ENCODE measurements at places on chromosomes 16 and 17.

DNA sequence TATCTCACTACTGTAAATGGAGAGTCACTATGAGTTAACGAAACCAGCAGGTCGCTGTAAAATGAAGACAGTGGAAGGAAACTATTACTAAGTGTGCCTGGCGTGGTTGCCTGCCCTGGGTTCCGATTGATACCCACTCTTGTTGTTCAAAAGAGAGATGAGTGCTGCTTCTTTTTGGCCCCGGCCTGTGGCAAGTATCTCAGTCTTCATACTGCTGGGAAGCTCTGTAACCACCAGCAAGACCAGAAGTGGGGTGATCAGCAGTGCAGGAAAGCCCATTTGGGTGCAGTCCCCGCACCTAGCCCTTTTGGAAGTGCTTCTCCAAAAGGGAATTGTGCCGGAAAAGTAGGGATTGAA lies 104.5 kb downstream of the SNX29 start:
- no peak for DNase-seq

DNA sequence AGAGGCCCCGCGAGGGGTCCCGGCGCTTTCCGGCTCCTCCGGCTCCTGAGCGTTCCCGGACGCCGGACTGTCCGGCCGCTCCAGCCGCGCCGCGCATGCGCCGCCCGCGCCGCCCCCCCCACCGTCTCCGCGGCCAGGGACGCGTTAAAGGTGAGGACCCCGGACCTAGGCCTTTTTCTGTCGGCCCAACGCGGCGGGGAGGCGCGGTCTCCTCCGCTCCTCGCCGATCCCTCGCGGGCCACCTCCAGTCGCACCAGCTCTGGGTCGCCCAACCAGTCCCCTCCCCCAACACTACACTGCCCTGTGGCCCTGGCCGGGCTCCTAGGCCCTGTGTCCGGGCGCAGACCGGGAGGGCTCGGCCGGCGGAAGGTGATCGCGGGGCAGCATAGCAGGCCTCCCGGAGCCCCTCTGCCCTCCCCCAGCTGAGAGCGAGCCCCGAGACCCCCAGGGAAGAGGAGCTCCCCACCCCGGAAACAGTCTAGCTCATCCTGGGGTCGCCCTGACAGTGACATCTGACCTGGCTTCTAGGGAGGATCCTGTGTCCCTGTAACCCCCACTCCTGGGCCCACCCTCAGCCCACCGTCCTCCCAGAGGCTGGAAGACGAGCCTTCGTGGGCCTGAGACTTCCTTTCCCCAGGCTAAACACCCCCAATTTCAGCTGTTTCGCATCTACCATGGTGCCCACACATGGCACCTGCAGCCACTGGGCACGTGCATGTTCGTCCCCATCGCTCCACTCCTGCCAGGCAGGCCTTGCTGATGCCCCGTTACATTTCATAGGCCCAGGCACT lies 14.7 kb upstream of the BCAR1 start:
- peak; percentile 48 for DNase-seq

- no peak for DNase-seq
These were observed 45.4 kb downstream of the SEC14L1 start for GRCh38 chr17:77186141-77186604.

- peak; percentile 81 for DNase-seq
These were observed 6.5 kb downstream of the CPNE7 start for GRCh38 chr16:89581861-89582563.

- DNase-seq, result peak; percentile 43
These were observed 5.8 kb upstream of the OGFOD3 start for GRCh38 chr17:82424001-82424862.

GRCh38 chr17:37708008-37708615 lies 36.7 kb downstream of the HNF1B start:
- peak; percentile 86 for DNase-seq

DNA sequence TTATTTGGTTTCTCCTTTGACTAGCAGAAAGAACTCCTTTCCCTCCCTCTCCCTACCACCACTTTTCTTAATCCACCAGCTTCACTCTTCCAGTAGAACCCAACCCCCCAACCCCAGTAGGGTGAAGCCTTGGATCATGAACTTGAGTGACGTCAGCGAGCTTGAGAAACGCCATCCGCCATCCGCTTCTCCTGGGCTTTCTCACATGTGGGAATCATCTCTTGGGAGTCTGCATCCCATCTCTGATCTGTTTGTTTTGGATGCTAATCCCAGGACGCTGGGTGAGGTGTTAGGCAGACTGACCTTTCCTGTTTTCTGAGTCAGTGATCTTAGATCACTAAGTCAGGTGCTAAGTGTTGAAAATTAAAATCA lies 16.0 kb upstream of the SOX9 start:
- no peak for DNase-seq

GRCh38 chr16:54331241-54332002 lies 44.8 kb upstream of the IRX3 start:
- DNase-seq, result no peak

- no peak for DNase-seq
These were observed 415 bp upstream of the FOXF1 start for GRCh38 chr16:86509759-86510464.

GRCh38 chr16:86956437-86956836 lies 360.8 kb downstream of the C16orf95 start:
- no peak for DNase-seq

DNA sequence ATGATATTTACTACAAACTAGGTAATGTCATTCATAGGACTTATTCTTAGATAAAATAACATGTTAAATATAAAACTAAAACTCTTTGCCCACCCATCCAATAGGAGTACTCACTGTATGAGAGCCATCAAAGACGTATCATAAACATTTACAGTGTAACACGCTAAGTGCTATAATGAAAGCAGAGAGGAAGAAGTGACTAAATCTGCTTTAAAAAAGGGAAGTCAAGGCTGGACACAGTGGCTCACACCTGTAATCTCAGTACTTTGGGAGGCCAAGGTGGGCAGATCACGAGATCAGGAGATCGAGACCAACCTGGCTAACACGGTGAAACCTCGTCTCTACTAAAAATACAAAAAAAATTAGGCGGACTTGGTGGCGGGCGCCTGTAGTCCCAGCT lies 32.4 kb downstream of the SPAG9 start:
- no peak for DNase-seq

DNA sequence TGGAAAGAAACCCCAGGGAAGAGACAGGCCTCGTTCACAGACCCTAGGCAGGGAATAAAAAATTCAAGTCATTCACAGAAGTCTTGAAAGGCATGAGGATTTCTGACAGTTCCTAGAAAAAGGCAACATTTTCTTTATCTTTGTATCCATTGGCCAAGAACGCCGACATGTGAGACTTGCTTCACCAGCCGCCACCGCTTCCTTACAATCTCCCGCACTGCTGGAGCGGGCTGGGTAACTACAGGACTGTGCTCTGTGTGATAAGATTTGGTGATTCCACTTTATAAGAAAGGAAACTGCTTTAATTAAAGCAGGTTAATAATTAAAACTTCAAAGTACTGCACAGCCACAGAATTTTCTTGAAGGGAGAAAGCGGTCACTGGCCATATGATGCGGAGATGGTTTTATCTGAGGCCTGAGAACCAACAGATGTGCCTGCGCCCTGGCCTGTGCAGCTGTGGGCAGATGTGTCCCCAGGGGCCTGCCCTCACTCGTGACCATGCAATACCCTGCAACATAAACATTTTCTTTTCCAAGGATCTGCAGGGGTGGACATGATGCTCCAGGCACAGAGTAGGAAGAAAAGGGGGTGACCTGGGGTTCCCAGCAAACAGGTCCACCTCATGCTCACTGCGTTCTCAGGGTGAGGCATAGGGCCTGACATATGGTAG lies 13.0 kb upstream of the LGALS3BP start:
- no peak for DNase-seq

- no peak for DNase-seq
These were observed 4.1 kb downstream of the GRIN2A start for GRCh38 chr16:10178080-10178479.

DNA sequence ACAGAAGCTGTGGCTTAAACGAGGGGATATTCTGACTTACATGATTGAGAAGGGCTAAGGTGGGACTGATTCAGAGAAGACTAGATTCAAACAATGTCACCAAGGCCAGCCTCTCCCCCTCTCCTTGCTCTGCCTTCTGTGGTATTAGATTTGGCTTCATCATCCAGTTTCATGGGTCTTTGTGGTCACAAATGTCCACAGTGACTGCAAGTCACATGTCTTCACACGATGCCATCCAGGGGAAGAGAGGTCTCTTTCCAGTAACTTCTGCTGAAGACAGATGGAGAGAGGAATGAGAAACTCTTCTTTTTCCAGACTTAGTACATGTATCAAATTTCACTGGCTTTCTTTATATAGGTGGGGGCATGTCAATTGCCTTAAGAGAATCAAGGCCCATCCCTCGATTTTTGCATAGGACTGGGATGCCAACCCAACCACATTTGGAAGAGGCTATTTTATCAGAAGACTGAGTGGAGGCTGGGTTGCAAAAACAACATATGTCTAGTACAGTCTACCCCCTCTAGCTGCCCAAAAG lies 57.3 kb upstream of the HNF1B start:
- DNase-seq, result no peak

DNA sequence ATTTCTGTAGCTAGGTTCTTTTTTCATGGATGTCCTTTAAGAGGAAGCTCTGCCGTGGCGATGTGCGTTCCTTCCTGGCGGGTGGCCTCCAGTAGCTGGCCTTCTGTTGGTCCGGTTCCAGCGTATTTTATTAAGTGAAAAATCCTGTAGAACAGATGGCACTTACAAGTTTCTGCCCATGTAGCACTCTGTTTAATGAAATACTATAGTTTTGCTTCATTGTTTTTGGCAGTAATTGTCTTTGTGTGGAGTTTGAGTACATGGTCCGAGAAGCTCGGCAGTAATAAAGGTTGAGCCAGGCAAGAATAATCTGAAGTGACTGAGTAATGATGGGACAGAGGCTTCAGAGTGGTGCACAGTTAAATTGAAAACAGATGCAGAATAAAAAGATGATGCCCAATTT lies 20.4 kb downstream of the USP10 start:
- no peak for DNase-seq

DNA sequence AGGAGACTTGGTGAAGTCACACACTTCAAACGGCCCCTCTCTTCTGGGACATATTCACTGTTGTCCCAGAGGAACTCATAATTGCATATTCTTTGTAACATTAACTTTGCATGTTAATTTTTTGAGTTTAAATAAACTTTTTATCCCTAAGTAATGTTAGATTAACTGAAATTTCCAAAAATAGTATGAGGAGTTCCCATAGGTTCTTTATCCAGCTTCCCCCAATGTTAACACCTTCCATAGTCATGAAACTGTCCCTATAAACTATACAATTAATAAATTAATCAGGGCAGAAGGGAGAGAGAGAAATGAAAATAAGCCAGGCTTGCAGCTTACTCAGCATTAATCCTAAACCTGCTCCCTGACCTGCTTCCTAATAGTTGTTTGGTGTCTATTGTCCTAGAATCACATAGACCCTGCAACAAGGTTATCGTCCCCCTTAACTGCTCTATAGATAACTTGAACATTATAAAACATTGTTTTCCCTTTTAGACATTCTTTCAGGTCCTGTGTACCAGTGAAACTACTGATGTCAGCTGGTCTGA lies 589.8 kb upstream of the CDH5 start:
- DNase-seq, result no peak

DNA sequence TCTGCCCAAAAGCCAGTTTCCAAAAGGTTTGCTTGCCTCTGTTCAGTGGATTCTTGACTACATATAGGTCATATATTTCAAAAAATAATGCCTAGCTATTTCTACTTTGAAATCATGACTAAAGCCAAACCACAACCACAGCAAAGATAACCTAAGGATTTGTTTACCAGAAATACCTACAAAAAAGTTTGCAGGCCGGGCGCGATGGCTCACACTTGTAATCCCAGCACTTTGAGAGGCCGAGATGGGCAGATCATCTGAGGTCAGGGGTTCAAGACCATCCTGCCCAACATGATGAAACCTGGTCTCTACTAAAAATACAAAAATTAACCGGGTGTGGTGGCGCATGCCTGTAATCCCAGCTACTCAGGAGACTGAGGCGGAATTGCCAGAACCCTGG lies 15.2 kb downstream of the CARHSP1 start:
- DNase-seq, result no peak

DNA sequence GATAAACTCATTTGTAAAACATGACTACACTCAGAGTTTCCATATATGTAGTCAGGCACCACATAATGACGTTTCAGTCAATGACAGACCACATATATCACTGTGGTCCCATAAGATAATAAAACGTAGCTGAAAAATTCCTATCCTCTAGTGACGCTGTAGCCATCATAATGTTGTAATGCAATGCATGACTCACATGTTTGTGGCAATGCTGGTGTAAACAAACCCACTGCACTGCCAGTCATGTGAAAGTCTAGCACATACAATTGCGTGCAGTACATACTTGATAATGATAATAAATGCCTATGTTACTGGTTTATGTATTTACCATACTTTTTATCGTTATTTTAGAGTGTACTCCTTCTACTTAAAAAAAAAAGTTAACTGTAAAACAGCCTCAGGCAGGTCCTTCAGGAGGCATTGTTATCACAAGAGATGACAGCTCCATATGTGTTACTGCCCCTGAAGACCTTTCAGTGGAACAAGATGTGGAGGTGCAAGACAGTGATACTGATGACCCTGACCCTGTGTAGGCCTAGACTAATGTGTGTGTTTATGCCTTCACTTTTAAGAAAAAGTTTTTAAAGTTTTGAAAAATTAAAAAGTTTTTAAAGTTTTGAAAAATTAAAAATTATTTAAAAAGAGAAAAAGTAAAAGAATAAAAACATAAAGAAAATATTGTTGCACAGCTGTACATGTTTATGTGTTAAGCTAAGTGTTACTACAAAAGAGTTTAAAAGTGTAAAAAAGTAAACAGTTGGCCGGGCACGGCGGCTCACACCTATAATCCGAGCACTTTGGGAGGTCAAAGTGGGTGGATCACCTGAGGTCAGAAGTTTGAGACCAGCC lies 9.0 kb downstream of the STAT5B start:
- peak; percentile 22 for DNase-seq

DNA sequence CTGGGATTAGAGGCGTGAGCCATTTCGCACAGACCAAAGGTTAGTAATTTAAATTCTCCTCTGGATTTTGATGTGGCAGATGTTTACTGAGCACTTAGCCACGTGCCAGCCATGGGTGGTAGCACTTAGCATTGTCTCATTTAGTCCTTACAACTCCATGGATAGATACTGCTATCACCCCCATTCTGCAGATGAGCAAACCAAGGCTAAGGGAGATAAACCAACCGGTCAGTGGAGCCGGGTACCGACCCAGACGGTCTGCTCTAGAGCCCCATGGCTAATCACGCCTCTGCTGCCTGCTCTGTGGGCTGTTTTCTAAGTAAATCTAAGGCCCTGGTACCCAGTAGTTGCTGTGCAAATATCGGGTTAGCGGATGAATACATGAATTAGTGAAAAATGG lies 12.6 kb upstream of the ADGRG1 start:
- peak; percentile 40 for DNase-seq

DNA sequence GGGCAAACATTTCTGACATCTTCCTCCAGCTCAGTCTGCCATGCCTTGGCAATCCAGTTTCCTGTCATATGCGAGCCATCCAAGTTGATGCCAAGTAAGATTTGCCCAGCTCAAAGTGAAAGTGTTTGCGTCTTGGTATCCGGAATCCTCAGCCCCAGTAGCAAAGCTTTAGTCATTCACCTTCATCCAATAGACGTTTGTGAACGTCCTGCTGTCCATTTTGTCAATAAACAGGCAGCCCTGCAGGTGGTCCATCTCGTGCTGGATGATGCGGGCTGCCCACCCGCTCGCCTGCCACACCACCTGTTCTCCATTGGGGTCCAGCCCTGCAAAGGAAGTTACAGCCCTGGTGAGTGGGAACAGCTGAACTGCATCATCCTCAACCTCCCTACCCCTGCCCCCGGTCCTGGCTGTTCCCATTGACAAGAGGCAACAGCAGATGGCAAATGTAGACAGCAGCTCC lies 1.5 kb downstream of the PDF start:
- DNase-seq, result peak; percentile 21
